ENCODE measurements at places on chromosomes 6 and 20.
A peak's percentile ranks its signal among the peaks of the same experiment; 100 is the strongest.

DNA sequence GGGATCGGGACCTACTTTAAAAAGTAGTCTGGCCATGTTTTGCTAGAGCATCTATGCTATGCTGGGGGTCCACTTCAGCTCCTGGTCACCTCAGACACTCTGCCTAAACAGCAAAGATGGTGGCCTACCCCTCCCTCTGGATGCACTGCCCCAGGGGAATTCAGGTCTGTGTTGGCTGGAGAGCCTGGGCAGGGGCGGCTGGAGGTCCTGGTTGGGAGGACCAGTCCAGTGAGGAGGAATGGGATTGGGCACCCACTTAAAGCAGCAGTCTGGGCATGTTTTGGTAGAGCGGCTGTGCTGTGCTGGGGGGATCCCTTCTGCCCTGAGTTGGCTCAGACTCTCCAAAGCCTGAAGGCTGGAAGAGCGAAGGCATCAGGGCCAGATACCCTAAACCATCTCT is 23.2 kb upstream of the TCF21 start:
- DNase-seq, result no peak

- DNase-seq, result no peak
These were observed 330.1 kb downstream of the HDGFL1 start for GRCh38 chr6:22899426-22899825.

DNA sequence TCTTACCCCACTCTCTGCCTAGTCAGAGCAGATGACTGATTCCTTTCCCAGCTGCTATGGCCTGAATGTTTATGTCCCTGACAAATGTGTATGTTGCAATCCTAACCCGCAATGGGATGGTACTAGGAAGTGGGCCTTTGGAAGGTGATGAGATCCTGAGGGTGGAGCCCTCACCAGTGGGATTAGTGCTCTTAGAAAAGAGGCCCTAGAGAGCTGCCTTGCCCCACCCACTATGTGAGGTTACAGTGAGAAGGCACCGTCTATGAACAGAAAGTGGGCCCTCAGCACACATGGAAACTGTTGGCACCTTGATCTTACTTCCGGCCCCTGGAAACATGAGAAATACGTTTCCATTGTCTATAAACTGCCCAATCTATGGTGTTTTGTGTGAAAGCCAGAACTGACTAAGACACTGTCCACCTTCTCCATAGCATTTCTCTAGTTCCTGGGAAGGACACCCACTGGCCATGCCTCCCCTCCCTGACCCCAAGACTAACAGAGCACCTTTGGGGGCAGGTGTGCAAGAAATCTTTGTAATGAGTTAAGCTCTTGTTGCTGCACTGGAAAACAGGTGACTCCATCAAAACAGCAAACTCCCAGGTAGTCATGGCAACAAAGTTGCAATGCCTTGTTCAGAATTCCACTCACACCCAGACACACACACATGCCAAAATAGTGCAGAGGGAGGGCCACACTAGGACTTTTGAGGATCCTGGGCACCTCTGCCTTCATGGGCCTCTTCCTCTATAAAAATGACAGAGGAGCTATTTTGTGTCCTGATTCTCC is 16.2 kb downstream of the GABRR2 start:
- no peak for DNase-seq

- no peak for DNase-seq
These were observed 39.5 kb downstream of the GHRH start for GRCh38 chr20:37222086-37222485.

GRCh38 chr20:4720977-4721349 is 746 bp upstream of the PRND start:
- DNase-seq, result no peak

GRCh38 chr6:157209865-157210530 is 113.3 kb downstream of the TMEM242 start:
- no peak for DNase-seq

GRCh38 chr6:152112491-152113261 is 305.2 kb downstream of the ESR1 start:
- DNase-seq, result peak; percentile 73

Measured in tibial artery (tissue), 4 donors.